NCI-H1436 treated with DMSO at 0.1 percent for 48 hours (cell line): ENCODE measurements at places on chromosomes 12 and 14.

GRCh38 chr14:55180006-55180405 lies 11.4 kb downstream of the DLGAP5 start:
- DNase-seq = no peak

DNA sequence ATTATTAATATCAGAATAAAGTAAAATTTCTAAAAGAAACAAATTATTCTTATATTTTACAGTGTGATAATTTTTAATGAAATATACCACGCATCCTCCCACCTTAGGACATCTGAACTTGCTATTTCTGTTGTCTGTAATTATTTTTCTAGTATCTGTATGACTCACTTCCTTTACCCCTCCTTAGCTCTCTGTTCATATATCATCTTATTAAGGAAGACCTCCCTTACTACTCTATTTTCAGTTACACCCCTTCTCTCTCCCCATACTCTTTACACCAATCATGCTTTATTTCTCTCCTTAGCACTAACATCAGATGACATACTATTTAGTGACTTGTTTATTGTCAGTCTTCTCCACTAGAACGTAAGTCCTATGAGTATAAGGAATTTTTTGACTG lies 34.2 kb upstream of the C12orf50 start:
- no peak for DNase-seq

DNA sequence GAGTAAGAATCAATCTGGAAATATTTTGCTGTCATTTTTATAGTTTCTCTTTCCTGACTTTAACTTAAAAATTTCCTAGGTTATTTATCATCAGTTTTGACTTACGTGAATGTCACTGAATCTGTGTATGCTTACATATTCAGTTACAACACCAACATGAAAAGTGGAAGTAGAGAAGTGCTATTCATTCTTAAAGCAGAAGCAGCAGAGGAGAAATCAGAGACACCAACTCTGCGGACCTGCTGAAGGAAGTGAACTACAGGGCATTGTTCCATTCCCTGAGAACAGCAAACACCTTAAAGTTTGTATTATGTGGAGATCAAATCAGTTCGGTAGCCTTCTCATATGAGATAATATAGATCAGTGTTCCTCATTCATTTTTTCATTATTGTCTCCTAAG lies 34.1 kb downstream of the RAD51B start:
- DNase-seq = no peak

DNA sequence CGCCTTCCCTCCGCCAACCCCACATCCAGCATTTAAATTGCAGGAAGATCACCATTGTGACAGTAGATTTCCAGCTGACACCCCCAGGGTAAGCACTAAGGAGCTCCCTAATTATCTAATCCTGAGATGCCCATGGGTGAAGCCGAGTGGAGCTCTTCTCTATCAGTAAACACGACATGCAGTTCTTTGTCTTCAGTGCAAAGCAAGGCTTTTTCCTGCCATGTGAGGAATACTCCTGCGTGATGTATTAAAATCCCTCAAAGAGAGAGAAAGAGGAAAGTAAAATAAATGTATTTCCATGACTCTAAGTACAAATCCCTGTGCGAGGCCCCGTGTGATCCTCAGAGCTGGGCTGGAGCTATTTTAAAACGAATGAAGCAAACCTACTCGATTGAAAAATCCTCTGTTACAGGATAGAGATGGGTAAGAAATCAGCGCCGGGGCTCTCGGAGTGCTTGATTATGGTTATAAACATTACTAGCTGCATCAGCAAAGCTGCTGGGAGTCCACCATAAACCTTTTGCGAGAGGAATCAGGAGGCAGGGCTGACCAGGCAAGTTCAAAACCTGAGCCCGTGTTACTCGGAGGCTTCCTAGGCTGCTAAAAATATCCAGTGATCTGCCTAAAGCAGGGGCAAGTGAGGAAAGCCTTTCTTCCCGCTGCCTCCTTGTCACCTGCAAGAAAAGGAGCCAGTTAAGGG lies 61.5 kb downstream of the MAP1LC3B2 start:
- no peak for DNase-seq

- DNase-seq = no peak
These were observed 583.5 kb upstream of the NOVA1 start for GRCh38 chr14:27181333-27181732.

- DNase-seq = no peak
These were observed 1.7 kb downstream of the KRT79 start for GRCh38 chr12:52832451-52832850.
